Sigmoid colon (tissue), 7 donors: ENCODE measurements at places on chromosomes 2 and 18. TPM values are rescaled to one million over a fixed set of nuclear protein-coding genes. Genes with fewer than 3 reads are reported as not detected.

DNA sequence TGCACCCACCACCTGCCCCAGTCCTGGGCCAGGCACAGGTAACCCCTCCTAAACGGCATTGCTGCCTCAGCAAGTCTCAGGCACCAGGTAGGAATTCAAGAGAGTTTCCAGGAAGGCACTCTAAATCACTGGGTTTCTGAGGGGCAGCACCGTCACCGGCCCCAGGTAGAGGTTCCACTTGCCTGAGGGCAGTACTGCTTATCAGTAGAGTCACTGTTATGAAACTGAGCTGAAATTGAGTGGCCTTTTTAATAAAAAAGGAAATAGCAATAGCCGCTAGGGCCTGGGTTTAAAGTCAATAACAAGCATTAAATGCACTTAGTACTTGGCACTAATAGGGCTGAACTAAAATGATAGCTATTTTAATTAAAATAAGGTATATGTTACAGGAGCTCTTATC lies 653.7 kb downstream of the METTL4 start:
- H3K4me1 ChIP-seq = no peaks in the 10 kb centered on the region
- no peak overlapping the region for H3K27ac ChIP-seq
- no peaks in the 10 kb centered on the region for H3K36me3 ChIP-seq
- H3K27me3 ChIP-seq = no peaks in the 10 kb centered on the region
- H3K4me3 ChIP-seq = no peak overlapping the region

- peak; percentile 45 for DNase-seq
- no peaks in the 10 kb centered on the region for H3K36me3 ChIP-seq
- no peak overlapping the region for H3K27ac ChIP-seq
- no peaks in the 10 kb centered on the region for H3K27me3 ChIP-seq
Observed at GRCh38 chr2:30222636-30223360, 8.5 kb upstream of the LBH start.

DNA sequence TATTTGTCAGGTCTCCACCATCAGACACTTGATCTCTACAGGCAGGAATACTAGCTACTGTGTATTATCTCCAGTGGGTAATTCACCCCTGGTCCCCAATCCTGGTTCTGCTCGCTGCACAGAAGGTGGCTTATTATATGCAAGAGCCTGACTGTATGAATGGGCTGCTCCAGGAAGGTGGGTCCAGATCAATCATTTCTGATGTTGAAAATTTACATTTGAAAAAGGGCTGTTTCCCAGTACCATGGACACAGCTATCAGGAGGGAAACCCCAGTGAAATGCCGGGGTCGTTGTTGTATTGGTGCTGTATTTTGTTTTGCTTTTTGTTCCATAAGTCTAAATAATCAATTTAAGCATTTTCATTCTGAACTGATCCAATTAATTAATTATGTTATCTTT lies 367.6 kb downstream of the RND3 start:
- H3K27me3 ChIP-seq = no peaks in the 10 kb centered on the region
- H3K27ac ChIP-seq = no peak overlapping the region
- no peak overlapping the region for H3K4me3 ChIP-seq

GRCh38 chr2:200042944-200043343 lies 87.6 kb downstream of the MAIP1 start:
- no peak overlapping the region for H3K4me3 ChIP-seq
- H3K27me3 ChIP-seq = no peaks in the 10 kb centered on the region
- no peaks in the 10 kb centered on the region for H3K4me1 ChIP-seq
- no peak overlapping the region for H3K27ac ChIP-seq
- no peak for DNase-seq
- H3K36me3 ChIP-seq = no peaks in the 10 kb centered on the region

GRCh38 chr2:152347076-152347475 lies 12.1 kb downstream of the FMNL2 start:
- peaks cover 13% of the 10 kb centered on the region for H3K36me3 ChIP-seq
- no peaks in the 10 kb centered on the region for H3K27me3 ChIP-seq
- no peaks in the 10 kb centered on the region for H3K4me1 ChIP-seq

Gene SCN7A
- total RNA-seq = 216 TPM

- no peaks in the 10 kb centered on the region for H3K27me3 ChIP-seq
- H3K27ac ChIP-seq = no peak overlapping the region
- no peak overlapping the region for H3K4me3 ChIP-seq
- no peak for DNase-seq
Observed at GRCh38 chr2:150610670-150611279, 123.3 kb upstream of the RND3 start.

GRCh38 chr18:9210966-9211365 lies 74.4 kb downstream of the ANKRD12 start:
- H3K36me3 ChIP-seq = peaks cover 70% of the 10 kb centered on the region
- H3K4me3 ChIP-seq = no peak overlapping the region
- DNase-seq = no peak
- H3K27me3 ChIP-seq = no peaks in the 10 kb centered on the region

- H3K36me3 ChIP-seq = peaks cover under 1% of the 10 kb centered on the region
- no peaks in the 10 kb centered on the region for H3K27me3 ChIP-seq
- H3K27ac ChIP-seq = peak overlapping the region; percentile 87
- H3K4me3 ChIP-seq = no peak overlapping the region
- peaks cover 53% of the 10 kb centered on the region for H3K4me1 ChIP-seq
Observed at GRCh38 chr18:79405019-79405780, 9.5 kb downstream of the NFATC1 start.

DNA sequence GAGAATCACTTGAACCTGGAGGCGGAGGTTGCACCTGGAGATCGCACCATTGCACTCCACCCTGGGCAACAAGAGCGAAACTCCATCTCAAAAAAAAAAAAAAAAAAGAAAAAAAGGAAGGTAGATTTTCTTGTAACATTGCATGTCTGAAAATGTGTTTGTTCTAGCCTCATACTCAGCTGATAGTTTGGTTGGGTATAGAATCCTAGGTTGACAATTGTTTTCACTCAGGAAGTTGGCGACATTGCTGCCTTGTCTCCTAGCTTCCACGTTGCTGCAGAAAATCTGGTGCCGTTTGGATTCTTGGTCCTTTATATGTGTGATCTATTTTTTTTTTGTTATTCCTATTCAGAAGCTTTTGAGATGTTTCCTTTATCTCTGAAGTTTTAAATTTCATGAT lies 4.7 kb downstream of the ING5 start:
- H3K27ac ChIP-seq = no peak overlapping the region
- peaks cover 42% of the 10 kb centered on the region for H3K36me3 ChIP-seq
- no peak overlapping the region for H3K4me3 ChIP-seq
- no peaks in the 10 kb centered on the region for H3K4me1 ChIP-seq
- no peaks in the 10 kb centered on the region for H3K27me3 ChIP-seq

DNA sequence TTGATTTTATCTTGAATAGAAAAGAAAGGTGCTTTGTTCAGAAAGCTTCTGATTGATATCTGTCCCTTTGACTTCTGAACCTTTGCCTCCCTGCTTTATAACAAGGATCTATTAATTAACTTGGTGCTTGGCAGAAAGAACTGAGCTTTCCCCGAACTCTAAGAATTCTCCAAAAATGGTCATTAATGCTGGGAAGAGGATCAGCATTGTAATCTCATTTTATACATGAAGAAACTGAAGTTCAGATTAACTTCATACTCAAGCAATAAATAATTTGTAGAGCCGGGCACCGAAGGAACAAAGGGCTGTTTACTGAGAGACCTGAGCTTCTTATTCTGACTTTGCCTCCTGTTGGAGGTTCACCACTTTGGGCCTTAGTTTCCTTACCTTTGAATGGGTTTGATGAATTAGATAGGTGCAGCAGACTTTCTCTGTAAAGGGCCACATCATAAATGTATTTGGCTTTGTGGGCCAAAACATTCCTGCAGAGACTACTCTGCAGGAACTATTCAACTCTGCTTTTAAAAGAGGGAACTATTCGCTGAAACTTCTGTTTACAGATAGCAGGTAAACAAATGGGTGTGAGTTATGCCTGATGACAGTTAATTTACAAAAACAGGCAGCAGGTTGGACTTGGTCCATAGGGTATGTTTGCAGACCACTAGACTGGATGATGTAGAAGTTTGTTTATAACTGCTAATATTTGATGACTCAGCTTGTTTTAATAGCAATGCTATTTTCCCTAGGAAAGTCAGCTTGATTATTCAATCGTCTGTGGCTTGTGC lies 272.9 kb downstream of the TGIF1 start:
- H3K27ac ChIP-seq = no peak overlapping the region
- H3K4me1 ChIP-seq = peaks cover 17% of the 10 kb centered on the region
- no peaks in the 10 kb centered on the region for H3K27me3 ChIP-seq
- no peak overlapping the region for H3K4me3 ChIP-seq
- no peaks in the 10 kb centered on the region for H3K36me3 ChIP-seq
- no peak for DNase-seq

DNA sequence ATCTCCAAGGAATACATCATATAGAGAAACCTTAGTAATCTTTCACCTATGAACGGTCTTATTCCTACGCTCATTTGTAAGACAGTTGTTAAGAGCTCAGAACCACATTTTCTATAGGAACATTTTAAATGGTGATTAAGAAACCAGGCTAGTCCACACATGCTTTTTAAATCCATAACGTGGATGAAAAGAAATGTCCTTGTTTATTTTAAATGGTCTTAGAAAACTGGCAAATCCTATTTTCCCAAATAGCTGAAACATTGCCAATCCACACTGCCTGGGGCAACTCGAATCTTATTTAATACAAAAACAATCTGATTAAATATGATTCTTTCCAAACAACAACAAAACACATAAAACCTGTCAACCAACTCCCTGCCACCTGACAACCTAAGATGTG lies 23.7 kb downstream of the METTL8 start:
- DNase-seq = no peak
- H3K4me1 ChIP-seq = no peaks in the 10 kb centered on the region
- no peak overlapping the region for H3K4me3 ChIP-seq

DNA sequence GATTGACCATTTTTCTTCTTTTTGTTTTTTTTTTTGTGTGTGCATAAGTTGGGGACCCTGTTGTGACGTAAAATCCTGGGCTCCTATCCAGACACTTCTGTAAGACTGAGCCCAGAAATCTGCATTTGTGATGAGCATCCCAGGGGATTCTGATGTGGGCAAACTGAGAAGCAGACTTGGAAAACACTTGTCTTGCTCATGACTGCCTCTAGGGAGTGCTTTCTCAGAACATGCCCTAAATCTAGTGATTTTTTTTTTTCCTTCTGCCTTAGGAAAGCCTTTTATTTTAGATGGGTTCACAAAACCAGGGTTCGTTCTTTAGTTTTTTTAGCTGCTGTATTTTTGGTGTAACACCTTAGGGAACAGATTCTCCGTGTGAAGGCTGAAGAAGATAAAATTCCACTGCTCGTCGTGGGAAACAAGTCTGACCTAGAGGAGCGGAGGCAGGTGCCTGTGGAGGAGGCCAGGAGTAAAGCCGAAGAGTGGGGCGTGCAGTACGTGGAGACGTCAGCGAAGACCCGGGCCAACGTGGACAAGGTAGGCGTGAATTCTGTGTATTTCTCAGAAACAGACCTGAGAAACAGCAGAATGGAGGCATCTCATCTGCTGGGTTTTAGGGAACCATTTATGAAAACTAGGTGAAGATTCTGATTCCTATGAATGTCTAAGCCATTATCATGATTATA lies 36.7 kb downstream of the RALB start:
- H3K4me3 ChIP-seq = no peak overlapping the region
- peaks cover 7% of the 10 kb centered on the region for H3K36me3 ChIP-seq
- no peak for DNase-seq
- no peak overlapping the region for H3K27ac ChIP-seq
- no peaks in the 10 kb centered on the region for H3K4me1 ChIP-seq

GRCh38 chr2:238971318-238972145 lies 123.6 kb downstream of the TWIST2 start:
- no peak overlapping the region for H3K27ac ChIP-seq
- peaks cover 23% of the 10 kb centered on the region for H3K4me1 ChIP-seq
- H3K27me3 ChIP-seq = no peaks in the 10 kb centered on the region
- H3K4me3 ChIP-seq = no peak overlapping the region
- H3K36me3 ChIP-seq = no peaks in the 10 kb centered on the region
- DNase-seq = no peak

GRCh38 chr2:192203876-192204275 lies 9.1 kb upstream of the TMEFF2 start:
- DNase-seq = no peak
- H3K27ac ChIP-seq = no peak overlapping the region
- H3K36me3 ChIP-seq = no peaks in the 10 kb centered on the region
- H3K27me3 ChIP-seq = peaks cover 34% of the 10 kb centered on the region

DNA sequence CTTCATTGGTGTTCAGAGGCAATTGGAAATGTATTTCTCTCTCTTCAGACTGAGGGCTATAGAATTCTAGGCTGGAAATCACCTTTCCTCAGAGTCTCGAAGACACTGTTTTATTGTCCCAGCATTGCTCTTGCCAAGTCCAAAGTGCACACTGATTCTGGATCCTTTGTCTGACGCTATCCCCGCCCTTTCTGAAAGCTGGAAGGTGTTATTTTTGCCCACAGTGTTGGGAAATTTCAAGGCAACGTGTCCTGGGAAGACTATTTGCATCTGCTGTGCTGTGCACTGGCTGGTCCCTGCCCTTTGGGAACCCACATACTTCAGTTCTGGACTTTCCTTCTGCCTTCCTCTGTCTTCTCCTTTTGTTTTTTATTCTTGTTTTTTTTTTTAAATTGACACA lies 190.8 kb downstream of the SH3BP4 start:
- H3K27me3 ChIP-seq = no peaks in the 10 kb centered on the region
- no peaks in the 10 kb centered on the region for H3K4me1 ChIP-seq
- no peak overlapping the region for H3K4me3 ChIP-seq
- no peaks in the 10 kb centered on the region for H3K36me3 ChIP-seq

DNA sequence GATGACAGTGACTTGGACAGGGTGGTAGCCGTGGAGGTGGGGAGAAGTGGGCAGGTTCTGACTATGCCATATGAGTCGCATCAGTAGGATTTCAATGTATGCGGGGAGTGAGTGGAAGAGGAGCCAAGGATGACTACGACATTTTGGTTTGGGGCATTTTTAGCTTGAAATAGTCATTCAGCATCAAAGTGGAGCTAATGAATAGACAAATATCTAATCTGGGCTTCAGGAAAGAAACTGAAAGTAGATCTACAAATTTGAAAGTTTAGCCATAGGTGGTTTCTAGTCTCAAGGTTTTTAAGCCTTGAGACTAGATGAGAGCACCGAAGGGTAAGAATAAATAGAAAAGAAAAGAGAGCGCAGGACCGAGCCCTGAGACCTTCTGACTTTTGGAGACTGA lies 58.3 kb downstream of the FEZ2 start:
- H3K4me1 ChIP-seq = peaks cover 13% of the 10 kb centered on the region
- no peak for DNase-seq
- no peak overlapping the region for H3K27ac ChIP-seq
- H3K4me3 ChIP-seq = no peak overlapping the region
- peaks cover 48% of the 10 kb centered on the region for H3K36me3 ChIP-seq
- no peaks in the 10 kb centered on the region for H3K27me3 ChIP-seq

Gene MGAT4A
- 28.2 TPM for total RNA-seq

DNA sequence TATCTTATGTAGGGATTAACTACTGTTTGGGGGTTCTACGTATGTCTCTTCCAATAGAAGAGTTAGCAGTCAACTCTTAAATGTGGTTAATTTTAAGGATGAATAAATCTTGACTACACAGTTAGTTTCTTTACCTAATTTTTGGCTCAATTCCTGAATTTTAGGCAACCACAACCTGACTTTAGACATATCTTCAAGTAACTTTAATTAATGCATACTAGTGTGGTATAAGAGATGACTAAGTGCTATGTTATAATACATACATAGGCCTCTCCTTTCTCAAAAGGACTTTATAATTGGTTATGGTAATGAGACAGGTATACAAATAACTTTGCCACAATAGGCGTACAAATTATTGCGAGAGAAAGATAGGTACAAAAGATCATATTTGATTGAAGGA lies 312.0 kb downstream of the IRS1 start:
- H3K27ac ChIP-seq = no peak overlapping the region
- no peaks in the 10 kb centered on the region for H3K27me3 ChIP-seq
- H3K36me3 ChIP-seq = no peaks in the 10 kb centered on the region

Gene INHBB
- total RNA-seq = 1.4 TPM
